SW 1271 (cell line): ENCODE measurements at places on chromosomes 1 and 21.
A peak's percentile ranks its signal among the peaks of the same experiment; 100 is the strongest.

- DNase-seq: no peak
These were observed 4.0 kb upstream of the LAPTM5 start for GRCh38 chr1:30761381-30762151.

DNA sequence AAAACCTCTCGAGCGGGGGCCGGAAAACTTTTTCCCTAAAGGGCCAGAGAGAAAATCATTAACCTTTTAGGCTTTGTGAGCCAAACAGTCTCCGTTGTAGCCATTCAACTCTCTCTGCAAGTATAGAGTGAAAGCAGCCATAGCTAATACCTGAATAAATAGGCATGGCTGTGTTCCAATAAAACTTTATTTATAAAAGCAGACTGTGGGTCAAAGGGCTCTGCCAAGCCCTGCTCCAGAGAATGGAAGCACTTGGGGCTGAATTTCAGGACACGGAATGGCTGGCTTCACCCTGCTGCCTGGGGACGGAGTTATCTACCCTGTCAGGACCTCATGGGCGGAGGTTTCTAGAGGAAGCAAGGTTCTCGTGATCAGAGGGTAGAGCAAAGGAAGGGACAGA lies 92.7 kb downstream of the CASZ1 start:
- DNase-seq: no peak

DNA sequence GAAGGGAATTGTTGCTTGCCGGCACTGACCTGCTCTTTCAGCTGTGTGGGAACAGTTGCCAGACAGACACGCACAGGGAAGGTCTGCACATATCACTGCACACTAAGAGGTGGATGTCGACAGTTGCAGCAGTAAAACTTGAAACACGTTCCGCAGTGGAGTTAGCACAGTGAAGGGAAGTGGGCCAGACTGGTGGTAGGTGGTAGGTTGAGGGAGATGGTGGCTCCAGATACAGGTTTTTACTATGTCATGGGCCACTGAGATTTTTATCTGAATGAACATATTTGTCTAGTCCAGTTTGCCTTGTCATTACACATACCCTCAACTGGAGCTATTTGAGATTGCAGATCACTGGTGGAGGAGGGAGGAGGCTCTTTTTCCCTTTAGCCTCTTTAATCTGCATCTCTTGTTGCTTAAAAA lies 13.5 kb downstream of the MRPS6 start:
- DNase-seq: no peak

GRCh38 chr1:100419072-100419471 lies 66.8 kb downstream of the CDC14A start:
- no peak for DNase-seq

DNA sequence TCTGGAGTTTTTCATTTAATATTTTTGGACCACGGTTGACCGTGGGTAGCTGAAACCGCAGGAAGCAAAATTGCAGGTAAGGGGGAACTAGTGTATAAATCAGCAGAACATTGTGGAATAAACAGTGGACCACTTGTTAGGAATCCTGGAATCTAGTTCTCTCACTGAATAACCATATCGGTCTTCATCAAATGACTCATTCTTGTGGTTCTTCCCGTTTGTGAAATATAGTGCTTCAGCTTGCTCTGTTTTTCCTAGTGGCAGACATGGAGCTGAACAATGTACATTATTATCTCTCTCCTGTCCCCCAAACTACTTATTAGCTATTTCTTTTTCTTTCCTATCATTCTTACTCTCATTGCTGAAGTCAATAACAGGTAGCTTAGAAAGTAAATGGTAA lies 61.9 kb downstream of the HSPA13 start:
- DNase-seq: no peak

GRCh38 chr1:93255222-93256079 lies 74.9 kb downstream of the CCDC18 start:
- peak; percentile 7 for DNase-seq

DNA sequence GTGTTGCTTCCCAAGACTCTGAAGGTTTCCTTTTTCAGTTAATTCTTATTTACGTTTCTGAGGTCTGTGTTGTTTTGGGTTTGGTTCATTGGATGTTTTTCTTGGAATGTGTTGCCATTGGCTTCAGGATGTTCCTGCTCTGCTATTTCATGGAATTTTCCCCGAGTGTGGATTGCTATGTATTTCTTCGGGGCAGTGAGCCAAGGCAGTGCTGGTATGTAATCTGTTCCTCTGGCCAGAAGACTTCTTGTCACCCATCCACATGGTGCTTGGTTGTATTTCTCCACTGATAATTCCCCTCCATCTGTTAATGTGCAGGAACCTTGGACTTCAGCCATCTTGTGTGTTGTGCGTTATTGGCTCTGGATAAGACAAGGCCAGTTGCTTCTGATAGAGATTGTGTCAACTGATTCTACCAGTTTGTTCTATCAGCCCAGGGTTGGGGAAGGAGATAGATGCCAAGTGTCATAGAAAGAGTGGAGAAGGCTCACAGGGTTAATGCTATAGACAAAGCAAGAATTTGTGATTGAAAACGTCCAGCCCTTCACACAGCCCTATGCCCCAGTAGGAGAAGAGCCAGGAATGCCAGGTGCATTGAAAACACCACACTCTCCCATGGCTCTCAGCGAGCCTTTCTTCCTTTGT lies 505.2 kb downstream of the PLPP3 start:
- DNase-seq: no peak

GRCh38 chr21:27362249-27362648 lies 395.4 kb upstream of the ADAMTS5 start:
- DNase-seq: no peak

GRCh38 chr1:167266965-167267364 lies 46.3 kb downstream of the POU2F1 start:
- DNase-seq: no peak

GRCh38 chr1:154749078-154749760 lies 120.9 kb downstream of the KCNN3 start:
- DNase-seq: no peak

DNA sequence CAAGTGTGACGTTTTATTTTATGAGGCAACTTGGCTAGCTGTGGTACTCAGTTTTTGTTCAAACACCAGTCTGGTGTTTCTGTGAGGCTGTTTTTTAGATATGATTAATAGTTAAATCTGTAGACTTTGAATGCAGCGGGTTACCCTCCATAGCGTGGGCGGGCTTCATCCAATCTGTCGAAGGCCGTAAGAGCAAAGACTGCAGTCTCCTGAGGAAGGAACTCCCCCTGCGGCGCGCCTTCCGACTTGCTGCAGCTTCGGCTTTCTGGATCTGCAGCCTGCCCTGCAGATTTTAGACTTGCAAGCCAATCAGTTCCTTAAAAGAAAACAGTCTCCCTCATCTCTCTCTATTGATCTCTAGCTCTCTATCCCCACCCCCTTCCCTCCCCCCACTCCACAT lies 4.2 kb upstream of the ZNF496 start:
- no peak for DNase-seq

DNA sequence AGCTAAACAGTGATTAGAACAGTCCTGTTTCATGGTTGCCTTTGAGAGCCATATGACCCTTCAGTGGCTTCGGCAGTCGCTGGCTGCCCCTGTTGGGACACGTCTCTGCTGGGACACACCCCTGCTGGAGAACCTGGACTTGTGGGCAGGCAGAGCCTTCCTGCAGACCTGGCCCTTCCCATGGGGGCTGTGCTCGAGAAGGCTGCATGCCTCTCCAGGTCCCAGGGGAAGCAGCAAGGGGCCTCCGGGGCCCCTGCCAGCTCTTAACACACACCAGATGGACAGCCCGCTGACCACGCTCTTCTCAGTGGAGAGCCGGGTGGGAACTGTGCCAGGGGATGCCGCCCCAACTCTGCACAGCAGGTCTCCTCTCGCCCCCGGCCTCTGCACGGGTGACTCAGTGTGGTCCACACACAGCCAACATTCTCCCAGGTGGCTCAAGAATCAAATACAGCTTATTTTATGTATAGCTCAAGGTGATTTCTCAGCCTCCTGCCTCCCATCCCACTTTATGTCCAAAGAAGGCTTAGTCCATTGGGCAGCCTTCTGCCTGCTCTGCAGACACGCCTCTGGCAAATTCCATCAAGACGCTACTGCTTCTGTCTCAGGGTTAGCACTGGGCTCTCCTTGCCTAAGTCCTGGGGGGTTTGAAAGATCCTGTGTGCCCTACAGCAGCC lies 450.8 kb downstream of the KIF26B start:
- DNase-seq: no peak

DNA sequence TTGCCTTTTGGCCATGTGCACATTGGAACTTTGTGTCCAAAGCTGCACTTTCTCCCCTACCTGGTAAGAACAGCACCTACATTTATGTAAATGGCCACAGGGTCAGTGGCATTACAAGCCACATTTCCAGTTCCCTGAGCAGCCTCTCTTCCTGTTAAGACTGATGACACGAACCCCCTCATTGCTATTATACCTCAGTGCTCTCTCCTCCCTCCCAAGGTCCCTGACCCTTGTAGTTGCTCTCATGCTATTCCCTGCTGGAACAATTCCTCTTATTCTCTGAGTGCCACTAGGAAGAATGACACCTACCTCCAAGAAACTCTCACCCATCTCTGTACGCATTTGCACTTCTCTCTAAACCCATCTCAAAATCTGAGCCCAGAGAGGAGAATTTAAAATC lies 14.9 kb upstream of the VAV3 start:
- no peak for DNase-seq

DNA sequence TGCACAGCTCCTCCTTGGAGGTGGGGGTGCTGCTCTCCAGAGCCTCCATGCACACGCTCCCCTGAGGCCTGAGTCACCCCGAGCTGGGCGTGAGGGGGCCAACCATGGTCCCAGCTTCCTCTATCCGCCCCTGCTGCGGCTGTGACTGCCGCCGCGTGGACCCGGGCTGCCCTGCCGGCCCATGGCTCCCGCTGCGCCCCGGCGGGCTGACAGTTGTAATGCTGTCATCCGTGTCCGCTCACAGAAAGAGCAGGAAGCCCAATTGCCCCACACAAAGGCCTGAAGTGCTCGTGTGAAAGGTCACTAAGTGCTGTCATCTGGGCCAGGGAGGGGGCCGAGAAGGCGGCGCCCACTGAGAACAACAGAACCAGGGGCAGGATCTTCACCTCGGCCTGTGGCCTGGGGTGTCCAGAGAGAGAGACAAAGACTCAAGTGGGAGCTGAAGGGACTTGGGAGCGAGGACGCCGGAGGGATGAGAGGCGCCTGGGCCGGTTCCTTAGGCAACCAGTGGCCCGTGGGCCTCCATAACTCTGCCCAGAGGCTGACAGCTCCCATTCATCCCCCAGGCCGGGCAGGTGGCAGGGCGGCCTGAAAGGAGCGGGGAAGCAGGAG lies 31.5 kb downstream of the OLIG1 start:
- no peak for DNase-seq

- DNase-seq: no peak
These were observed 36.4 kb downstream of the MRAP start for GRCh38 chr21:32334980-32335531.

- DNase-seq: no peak
These were observed 5.6 kb downstream of the C1orf35 start for GRCh38 chr1:228097333-228098081.

GRCh38 chr21:38985568-38986378 lies 180.0 kb downstream of the ETS2 start:
- no peak for DNase-seq

GRCh38 chr21:22904385-22904784 lies 1906.2 kb downstream of the NCAM2 start:
- DNase-seq: no peak

DNA sequence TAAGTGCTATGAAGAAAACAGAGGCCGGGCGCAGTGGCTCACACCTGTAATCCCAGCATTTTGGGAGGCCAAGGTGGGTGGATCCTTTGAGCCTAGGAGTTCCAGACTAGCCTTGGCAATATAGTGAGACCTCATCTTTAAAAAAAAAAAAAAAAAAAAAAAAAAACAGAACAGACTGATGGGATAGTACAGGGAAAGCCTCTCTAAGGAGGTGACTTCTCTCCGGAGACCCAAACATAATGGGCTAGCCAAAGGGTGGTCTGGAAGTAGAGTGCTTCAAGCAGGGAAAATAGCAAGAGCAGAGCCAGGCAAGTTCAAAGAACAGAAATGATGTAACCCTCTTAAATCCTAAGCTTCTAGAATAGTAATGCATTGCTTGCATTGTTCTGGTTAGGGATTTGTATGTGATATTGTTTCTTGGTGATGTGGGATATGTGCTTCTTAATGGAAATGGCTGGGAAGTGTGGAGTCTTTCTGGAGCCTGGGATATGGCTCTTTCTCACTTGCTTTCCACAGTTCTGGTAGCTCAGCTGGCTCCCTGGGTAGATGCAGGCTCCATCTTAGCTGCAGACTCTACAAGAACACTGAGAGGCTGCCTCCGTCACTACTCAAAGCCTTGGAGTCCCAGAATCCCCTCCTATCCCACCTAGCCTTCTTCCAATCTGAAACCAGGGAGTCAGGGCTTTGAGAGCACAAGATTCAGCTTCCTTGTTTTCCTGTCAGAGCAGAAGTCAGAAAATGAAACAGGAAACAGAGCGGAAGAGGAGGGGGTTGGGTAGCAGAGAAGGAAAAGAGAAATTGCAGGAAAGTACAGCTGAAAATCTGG lies 1.9 kb upstream of the PIGV start:
- DNase-seq: no peak
